ENCODE measurements at places on chromosomes 13 and 19.
A peak's percentile ranks its signal among the peaks of the same experiment; 100 is the strongest.

DNA sequence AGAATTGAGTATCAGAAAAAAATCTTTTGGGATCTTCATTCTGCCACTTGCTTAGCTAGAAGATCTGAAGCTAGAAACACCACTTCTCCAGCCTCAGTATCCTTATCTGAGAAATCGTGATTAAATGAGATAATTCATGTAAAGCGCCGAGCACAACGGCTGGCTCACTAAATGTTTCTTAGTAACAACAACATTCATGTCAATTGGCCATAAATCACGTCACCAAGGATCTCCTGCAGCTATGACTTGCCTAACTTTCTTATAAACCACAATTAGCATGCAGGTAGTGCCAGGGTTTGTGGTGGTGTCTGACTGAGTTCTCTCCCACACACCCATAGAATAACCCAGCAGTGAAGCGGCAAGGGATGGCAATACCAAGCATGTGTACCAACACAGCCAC, 501.3 kb downstream of the EFNB2 start:
- no peak for DNase-seq

GRCh38 chr13:97004096-97004876, 10.0 kb upstream of the OXGR1 start:
- DNase-seq, result no peak

- DNase-seq, result no peak
Observed at GRCh38 chr13:23433171-23434153, at the start of gene SACS. Gene SACS, minus strand, starts transcription at chr13:23433702. Its CDS starts 22,463 bp downstream, at chr13:23411239.

DNA sequence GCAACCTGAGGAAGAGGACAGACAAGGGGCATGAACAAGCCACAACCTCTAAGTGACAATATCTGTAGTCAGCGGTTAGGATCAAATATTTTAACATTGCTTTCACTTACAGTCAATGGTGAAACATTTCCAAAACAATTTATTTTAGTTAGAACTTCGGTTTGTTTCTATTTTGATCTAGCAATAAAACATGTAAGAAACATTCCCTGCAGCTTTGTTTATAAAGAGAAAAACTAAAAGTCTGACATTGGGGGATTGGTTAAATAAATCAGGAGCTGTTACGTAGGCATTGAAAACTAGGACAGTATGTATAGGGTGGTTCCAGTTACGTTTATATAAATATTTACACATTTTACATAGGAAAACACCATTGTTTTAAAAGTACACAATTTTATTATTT, 3.4 kb downstream of the URI1 start:
- DNase-seq, result no peak

DNA sequence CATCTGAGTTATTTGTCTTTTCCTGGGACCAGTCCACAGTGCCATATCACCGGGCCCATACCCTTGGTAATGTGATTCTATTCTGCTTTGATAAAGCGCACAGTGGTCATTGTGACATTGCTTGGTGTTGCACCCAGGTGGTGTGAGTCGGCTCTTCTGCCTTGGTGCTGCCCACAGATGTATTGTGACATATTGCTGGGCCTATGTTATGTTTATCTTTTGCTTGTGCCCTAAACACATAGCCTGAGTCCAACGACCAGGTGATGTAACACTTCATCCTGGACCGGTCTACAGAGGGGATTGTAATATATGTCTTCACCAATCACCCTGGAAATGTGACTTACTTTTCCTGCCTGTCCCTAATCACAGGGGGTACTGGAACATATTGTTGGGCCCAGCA, 23.7 kb upstream of the ZNF254 start:
- no peak for DNase-seq

DNA sequence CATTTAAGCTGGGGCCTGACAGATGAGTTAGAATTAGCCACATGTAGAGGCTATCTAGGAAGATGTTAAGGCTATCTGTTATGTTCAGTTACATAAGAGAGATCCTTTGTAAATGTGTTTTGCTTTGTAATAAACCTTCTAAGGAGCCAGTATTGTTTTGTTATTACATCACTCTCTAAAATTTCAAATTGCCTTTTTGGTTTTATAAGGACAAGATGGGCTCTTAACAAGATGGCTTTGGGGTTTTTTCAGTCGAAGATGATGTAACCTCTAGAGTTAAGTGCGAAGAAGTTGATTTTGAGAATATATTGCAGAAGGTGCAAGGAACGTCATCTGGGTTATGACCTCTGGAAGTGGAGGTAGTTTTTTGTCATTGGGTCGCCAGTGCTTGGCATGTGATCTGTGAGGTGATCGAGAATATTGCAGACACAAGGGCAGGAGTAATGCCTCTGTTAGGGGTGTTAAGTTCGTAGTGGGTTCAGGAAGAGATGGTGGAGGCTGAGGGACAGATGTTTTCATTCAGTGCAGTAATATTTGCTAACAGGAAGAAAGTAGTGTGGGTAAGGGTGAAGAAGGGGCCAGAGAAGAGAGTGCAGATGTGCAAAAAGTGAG, 12.7 kb downstream of the LSM14A start:
- no peak for DNase-seq

- no peak for DNase-seq
Observed at GRCh38 chr13:39186205-39186875, 148.1 kb downstream of the NHLRC3 start.

DNA sequence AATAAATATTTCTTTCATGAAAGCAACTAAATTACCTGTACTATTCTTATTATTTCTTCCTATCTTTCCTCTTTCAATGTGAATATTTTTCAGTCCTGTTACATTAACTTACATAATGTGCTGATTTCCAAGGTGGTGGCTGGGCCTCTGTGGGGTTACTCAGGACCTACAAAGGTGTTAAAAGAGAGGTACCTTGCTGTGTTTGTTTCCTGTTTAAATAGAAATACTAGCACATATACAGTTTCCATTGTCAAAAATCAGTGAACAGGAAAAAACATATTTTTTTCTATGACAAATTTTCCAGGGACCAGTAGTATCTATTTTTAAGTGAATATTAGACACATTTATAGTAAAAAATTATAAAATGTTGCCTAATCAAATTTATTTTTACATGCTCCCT, 8.7 kb upstream of the PCDH9 start:
- DNase-seq, result no peak

GRCh38 chr13:22940736-22941135, 240.0 kb upstream of the SGCG start:
- DNase-seq, result no peak

DNA sequence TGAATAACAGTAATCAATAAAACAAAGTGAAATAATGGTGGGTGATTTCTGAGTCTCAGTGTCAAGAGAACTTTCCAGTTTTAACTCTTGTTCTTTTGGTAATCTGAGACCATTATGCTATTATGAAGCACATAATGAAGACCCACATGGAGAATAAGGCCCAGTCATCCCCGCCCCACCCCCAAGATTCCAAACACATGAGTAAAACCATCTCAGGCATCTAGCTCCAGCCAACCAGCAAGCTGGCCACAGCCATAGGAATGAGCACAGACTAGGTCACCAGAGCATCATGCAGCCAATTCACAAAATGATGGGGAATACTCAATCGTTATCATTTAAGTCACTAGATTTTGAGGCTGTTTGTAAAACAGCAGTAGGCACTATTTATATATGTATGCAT, 1769.0 kb upstream of the PCDH20 start:
- DNase-seq, result no peak

- DNase-seq, result no peak
Observed at GRCh38 chr13:38213314-38213713, 136.3 kb upstream of the UFM1 start.

DNA sequence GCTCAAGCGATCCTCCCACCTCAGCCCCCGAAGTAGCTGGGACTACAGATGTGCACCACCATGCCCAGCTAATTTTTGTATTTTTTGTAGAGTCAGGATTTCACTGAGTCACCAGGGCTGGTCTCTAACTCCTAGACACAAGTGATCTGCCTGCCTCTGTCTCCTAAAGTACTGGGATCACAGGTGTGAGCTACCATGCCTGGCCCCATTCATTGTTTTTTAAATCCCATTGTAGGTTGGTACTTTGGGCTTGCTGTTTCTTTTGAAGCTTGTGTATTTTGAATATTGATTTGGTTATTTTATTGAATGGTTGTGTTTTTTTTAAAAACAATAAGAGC, 26.7 kb downstream of the ZMYM2 start:
- DNase-seq, result no peak

- DNase-seq, result no peak
Observed at GRCh38 chr19:17125062-17125727, 49.6 kb downstream of the MYO9B start.

GRCh38 chr19:11435833-11436313, 438 bp downstream of the PRKCSH start:
- DNase-seq, result no peak

DNA sequence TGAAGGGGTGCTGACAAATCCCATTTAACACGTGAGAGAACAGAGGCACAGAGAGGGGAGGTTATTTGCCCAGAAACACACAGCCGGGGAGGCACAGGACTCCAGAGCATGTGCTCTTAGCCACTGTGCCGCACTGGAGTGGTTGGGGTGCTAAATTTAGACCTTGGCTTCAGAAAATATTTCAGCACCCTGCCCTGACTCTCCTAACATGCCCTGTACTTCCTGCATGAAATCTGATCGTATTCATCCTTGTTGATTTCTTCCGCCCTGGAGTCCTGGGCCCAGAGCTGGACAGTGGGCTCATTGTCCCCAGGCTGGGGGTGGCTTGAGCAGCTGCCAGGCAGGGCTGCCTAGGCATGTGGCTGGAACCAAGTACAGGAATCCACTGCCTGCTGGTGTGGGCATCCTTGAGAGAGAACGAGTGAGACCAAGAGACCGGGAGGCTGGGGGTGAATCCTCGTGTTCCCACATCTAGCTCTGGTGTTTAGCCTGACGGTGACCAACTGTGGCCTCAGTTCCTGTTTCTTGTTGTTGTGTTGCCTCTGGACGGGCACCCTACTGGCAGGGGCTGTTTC, 5.3 kb downstream of the SLC27A1 start:
- DNase-seq, result no peak

DNA sequence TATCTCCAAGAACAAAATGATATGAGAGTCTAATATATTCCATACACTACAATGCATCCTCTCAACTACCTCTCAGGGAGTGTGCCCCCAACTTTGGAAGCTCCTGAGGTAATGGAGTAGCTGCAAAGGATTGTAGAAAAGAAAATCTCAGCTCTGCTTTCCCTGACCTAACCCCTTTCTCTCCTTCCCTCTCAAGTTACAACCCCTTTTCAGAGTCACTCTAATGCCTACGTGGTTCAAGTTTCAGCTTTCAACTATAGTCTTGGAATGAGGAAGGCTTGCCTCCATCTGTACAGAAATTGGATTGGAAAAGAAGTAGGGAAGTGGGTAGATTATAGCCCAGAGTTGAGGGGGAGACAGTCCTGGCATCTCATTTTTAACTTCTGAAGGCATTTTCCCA, 256.0 kb downstream of the PCDH9 start:
- no peak for DNase-seq

DNA sequence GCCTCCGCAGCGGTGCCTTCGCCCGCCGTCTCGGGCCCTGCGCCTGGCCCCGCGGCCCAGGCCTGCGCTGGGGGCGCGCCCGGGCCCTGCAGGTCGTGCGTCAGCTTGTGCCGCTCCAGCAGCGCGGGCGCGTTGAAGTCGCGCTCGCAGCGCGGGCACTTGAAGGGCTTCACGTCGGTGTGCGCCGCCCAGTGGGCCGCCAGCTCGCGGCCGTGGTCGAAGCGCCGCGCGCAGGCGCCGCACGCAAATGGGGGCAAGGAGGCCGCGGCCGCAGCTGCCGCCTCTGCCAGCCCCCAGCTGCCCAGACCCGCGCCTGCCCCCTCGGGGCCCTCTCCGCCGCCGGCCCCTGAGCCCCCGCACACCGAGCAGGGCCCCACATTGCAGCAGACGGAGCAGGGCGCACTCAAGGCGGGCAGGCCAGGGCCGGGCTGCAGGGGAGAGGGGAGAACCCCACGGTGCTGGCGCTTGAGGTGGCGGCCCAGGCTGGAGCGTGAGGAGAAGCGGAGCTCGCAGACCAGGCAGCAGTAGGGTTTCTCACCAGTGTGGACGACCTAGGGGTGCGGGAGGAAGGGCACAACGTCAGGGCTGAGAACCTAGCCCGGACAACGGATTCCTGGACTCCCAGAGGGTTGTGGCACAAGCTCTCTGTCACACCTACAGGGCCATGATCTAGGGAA, 6.1 kb downstream of the FIZ1 start:
- DNase-seq, result no peak

- peak; percentile 50 for DNase-seq
Observed at GRCh38 chr19:7705387-7706187, 3.7 kb upstream of the FCER2 start.

DNA sequence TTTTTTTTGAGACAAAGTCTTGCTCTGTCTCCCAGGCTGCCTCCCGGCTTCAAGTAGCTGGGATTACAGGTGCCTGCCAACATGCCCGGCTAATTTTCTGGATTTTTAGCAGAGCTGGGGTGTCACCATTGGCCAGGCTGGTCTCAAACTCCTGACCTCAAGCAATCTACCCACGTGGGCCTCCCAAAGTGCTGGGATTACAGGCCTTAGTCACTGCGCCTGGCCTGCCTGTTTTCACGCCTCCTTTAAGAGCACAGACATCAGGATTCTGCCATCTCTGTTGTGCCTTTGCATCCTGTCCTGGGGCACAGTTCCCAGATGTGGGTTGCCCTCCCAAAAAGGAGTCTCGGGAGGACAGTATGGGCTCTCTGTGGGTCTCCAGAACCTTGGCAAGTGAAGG, 2.5 kb upstream of the PRAM1 start:
- DNase-seq, result no peak

GRCh38 chr19:39915101-39915847, 19.2 kb downstream of the FCGBP start:
- no peak for DNase-seq

DNA sequence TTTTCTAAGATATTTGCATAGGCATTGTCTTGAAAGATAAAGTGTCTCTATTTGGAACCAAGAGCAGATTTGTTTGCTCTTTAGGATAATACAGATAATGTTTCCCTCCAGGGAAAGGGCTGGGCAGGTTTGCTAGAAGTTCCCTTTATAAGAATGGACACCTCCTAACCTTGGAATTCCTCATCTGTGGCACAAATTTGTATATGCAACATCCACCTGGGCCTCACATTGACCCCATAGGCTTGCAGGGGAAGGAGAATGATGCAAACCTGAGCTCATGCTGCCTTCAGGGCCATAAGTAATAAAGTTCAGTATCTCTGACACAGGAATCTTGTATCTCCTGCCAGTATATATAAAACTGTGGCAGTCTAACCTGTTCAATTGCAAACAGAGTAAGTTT, 508.4 kb upstream of the MIR17HG start:
- no peak for DNase-seq

Measured in activated CD8-positive, alpha-beta memory T cell treated with anti-CD3 and anti-CD28 coated beads for 48 hours (primary cell).